Spleen (tissue), 13 donors: ENCODE measurements at places on chromosomes 6 and 20. TPM values are rescaled to one million over a fixed set of nuclear protein-coding genes. Genes with fewer than 3 reads are reported as not detected.

MYB gene
- total RNA-seq: 1.9 TPM

SRC gene
- total RNA-seq: 33.8 TPM

ATP9A gene
- 11.5 TPM for total RNA-seq

- no peak for DNase-seq
Observed at GRCh38 chr20:14672066-14672465, 334.7 kb upstream of the FLRT3 start.

GRCh38 chr20:52294106-52294628 lies 102.6 kb upstream of the ZFP64 start:
- DNase-seq: no peak

GRCh38 chr6:4212588-4212987 lies 77.2 kb upstream of the ECI2 start:
- DNase-seq: no peak

- DNase-seq: no peak
Observed at GRCh38 chr20:13009682-13010406, 1.1 kb downstream of the SPTLC3 start.

GRCh38 chr6:111265842-111266241 lies 178.5 kb downstream of the SLC16A10 start:
- no peak for DNase-seq

GRCh38 chr6:170083236-170084051 lies 207.4 kb downstream of the DLL1 start:
- DNase-seq: peak; percentile 51

DNA sequence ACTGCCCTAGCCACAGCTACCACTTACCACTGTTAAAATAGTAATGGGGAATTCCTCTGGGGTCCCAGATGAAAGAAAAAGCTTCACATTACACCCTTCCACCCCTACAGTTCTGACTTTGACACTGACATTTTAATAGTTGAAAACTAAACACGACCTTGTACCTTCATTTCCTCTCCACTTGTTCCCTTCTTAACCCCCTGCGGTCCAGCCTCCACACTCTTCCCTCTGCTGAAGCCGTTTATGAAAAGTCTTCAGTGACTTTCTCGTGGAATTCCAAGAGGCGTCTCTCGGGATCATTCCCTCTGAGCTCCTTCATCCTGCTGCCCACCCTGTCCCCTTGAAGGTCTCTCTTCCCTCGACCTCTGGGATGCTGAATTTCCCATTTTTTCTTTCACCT lies 36.6 kb upstream of the TIAM2 start:
- no peak for DNase-seq

GRCh38 chr6:45923831-45924391 lies 91.7 kb downstream of the CLIC5 start:
- DNase-seq: no peak

MUC22 gene
- not detected for total RNA-seq

NKAIN2 gene
- total RNA-seq: 0.19 TPM

GRCh38 chr6:5287966-5288297 lies 26.6 kb downstream of the FARS2 start:
- DNase-seq: no peak

DNA sequence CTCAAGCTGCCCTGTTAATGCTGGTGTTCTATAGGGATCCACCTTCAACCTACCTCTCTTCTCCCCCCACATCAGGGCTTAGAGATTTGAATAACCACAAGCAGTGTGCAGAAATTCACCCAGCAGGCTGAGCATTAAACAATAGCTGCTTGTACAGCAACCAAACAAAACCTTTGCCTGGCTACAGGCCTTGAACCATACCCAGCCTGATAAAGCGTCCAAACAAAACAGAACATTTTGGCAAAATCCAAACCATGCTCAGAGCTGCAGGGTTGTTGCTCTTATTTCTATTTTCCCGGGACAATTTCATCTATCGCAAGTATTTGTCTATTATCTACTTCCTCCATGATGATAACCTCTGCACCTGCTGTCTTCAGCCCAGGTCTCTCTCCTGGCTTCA lies 142.3 kb downstream of the UNC5CL start:
- DNase-seq: no peak

SLC17A1 gene
- total RNA-seq: not detected
